Amygdala (tissue), 56 donors: ENCODE measurements at places on chromosomes 1 and 21.

GRCh38 chr1:218112862-218113261, 172.2 kb upstream of the RRP15 start:
- no peak for DNase-seq

GRCh38 chr1:218025454-218025853, 259.6 kb upstream of the RRP15 start:
- DNase-seq, result no peak

- no peak for DNase-seq
Observed at GRCh38 chr1:69070660-69071373, 496.9 kb upstream of the LRRC7 start.

GRCh38 chr21:31870472-31871193, 2.2 kb upstream of the HUNK start:
- no peak for DNase-seq
